ENCODE measurements at places on chromosomes 6 and 20.

- DNase-seq = no peak
Measured at GRCh38 chr6:14877758-14878157, 368.1 kb upstream of the JARID2 start.

DNA sequence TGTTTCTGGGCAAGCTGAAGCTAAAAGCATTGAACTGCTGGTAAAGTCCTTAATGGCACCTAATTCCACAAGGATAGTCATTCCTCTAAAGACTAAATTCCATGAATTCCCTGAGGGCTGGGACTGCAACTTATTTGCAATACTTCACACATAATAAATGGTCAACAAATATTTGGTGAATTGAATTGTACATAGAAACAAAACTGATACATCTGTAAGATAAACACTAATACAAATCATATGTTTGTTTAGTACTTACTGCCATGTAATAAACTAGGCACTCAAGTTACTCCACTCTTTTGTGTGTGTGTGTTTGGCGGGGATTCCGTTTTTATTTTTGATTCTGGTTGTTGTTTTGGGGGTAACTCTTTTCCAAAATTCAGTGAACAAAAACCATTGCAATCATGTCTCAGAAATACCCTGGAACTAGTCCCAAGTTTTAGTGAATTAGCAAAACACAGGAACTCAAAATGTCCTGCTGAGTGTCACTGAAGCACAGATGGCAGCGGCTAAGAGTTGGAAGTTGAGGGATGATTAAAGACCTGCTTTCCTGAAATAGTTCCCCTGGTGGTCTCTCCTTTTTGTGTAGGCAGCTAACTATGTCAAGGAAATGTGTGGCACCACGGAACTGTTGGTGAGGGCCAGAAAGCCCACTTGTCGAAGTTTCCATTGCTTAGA lies 74.8 kb upstream of the SNRPB2 start:
- DNase-seq = no peak

DNA sequence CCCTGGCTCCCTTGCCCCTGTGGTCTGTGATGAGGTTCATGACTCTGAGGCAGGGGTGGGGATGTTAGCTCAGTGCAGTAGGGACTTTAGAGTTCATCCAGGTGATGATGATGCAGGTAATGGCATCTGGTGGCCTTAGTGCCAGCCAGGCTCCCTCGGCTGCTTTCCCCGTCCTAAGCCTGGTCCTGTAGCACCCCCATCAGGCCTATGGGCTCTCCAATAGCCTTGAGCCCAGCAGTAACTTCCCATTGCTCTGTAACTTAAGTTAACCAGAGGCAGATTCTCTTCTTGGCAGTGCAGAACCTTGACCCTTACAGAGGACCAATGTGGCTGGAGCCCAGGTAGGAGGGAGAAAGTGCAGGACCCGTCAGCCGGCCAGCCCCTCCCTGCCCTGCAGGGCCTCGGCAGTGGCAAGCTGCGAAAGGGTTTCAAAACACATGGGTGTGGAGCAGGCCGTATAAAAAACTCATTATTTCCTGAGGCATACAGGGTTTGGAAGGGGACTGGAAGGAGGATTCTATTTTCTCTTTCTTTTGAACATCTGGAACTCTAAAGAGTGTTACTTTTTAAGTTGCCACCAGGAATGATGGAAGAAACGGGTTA lies 406.9 kb downstream of the CDH26 start:
- DNase-seq = no peak

GRCh38 chr6:55557146-55557545 lies 21.8 kb downstream of the HMGCLL1 start:
- no peak for DNase-seq

- DNase-seq = no peak
Measured at GRCh38 chr20:41355192-41355591, 11.4 kb downstream of the EMILIN3 start.

GRCh38 chr20:35582131-35582530 lies 33.5 kb upstream of the SPAG4 start:
- DNase-seq = no peak

DNA sequence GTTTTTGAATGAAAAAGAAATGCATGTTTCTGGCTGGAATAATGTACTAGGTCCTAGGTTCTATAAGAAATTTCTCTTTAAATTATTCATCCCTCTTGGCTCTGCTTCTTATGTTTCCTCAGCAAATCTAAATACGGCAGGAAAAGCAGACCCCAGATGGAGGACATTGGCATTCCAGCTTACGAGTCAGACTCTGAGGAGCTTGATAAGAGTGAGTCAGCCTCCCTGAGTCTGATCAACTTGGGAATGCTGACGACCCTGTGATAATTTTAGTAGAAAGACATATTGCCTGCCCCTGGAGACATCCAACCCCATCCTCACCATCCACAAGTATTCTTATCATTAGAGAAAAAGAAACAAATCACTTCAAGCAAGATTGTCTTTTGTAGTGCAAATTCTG lies 509.7 kb upstream of the MARCKS start:
- no peak for DNase-seq

GRCh38 chr6:70180183-70180900 lies 122.5 kb downstream of the COL9A1 start:
- DNase-seq = no peak

DNA sequence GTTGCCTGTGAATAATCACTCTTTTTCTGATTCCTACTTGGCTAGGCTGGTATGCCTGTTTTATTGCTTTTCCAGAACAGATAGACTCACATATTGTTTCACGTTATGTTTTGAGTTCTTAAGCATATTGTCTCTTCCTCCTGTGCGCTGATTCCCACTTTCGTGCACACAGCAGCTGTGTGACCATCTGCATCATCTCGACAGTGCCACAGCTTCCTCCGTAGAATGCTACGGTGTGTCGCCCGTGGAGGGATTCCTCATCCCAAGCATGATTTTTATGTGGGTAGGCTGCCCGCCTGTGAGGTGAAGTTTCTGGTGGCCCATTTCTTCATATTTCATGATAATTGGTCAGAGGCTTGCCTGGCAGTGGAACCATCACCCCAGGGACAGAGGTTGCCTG lies 31.8 kb downstream of the PLCB4 start:
- DNase-seq = no peak

DNA sequence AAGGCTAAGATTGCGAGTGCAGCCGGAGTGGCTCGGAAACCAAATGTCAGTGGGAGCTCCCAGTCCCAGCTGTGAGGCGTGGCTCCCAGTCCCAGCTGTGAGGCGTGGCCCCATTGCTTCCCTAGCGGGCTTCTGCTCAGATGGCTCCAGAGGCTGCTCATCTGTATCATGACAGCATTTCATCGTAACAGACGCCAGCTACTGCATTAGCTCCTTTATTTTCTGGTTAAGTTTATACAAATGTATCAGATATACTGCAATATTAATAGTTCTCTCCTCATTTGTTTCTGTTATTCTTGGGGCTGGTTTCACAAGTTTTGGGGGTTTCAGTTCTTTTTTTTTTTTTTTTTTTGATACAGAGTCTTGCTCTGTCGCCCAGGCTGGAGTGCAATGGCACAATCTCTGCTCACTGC lies 34.7 kb upstream of the TBXT start:
- DNase-seq = no peak

DNA sequence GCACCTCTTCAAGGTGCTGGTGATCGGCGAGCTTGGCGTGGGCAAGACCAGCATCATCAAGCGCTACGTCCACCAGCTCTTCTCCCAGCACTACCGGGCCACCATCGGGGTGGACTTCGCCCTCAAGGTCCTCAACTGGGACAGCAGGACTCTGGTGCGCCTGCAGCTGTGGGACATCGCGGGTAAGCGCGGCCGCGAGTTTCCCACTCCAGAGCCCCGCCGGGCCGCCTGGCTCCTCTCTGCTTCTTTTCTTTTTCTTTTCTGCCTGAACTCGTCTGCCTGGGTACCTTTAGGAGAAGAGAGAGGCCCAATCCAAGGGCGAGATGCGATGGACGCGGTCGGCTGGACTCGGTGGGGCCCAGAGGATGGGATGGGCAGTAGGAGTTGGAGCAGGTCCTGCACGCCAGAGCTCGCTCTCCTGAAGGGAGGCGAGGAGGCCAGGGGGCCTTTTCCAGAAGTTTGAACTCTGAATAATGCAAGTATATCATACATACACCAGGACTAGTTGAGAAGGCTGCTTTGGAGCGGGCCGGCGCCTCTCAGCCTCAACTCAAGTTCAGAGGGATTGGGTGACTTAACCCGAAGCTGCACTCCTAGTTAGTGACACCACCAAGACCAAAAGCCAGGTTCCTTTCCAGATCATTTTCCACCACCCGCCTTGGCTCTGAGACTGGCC lies 445 bp downstream of the RAB32 start:
- DNase-seq = peak; percentile 32

DNA sequence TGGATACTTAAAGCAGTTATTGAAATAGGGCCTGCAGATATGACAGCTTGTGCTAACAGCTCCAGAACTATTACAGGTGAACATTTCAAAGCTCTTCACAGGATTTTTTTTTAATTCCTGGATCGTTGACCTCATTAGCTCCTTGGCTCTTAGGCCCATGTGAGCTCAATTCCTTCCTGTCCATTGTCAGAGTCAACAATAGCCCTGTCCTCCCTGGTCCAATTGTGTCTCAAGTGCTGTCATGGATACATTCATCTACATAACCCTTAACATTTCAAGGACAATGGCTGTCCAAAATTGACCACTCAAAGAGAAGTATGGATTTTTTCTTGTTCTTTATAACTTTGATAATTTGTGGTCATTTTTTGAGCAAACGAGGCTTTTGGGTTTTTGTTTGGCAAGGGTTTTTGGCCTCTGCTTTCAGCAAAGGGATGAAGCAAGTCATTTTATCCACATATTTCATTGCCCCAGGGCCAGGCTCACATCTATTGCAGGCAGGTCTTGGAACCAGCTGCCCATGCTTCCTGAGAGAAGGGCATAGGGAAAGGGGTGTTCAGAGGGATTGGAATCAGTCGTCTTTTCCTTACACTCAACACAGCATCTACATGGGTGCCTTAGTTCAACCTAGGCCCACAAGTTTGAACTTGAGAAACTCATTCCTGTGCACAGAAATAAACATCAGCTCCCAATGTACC lies 282.1 kb downstream of the TPBG start:
- no peak for DNase-seq

GRCh38 chr6:148288541-148288940 lies 54.1 kb upstream of the SASH1 start:
- DNase-seq = no peak

DNA sequence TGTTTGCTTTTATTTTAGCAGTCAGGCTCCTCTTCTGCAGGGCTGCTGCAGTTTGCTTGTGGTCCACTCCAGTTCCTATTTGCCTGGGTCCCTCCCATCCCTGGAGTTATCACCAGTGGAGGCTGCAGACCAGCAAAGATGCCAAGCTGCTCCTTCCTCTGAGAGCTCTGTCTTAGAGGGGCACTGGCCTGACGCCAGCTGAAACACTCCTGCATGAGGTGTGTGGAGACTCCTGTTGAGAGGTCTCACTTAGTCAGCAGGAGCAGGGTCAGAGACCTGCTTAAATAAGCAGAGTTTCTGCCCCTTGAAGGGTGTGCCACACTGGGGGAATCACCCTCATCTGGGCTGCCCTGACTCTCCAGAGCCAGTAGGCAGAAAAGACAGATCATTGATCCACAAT lies 16.2 kb upstream of the WFDC8 start:
- DNase-seq = no peak

GRCh38 chr6:57072108-57072507 lies 17.9 kb upstream of the ZNF451 start:
- no peak for DNase-seq

GRCh38 chr6:90369651-90370050 lies 73.0 kb upstream of the BACH2 start:
- DNase-seq = no peak

DNA sequence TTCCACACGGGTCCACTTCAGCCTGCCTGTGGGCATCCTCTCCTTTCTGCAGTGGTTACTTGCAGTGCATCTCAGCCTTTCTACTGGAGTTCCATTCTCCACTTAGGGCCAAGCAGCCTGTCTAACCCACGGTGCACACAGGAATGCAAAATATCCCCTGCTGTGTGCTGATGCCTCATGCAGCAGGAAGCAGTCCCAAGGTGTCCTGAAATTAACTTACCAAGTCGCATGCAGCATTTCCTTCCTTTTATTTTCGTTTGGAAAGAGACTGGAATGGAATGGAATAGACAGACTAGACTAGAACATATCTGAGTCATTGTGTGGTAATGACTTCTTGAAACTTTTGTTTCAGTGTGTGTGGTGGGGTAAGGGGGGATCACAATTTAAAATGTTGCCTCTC lies 25.9 kb upstream of the FOXQ1 start:
- DNase-seq = peak; percentile 68

DNA sequence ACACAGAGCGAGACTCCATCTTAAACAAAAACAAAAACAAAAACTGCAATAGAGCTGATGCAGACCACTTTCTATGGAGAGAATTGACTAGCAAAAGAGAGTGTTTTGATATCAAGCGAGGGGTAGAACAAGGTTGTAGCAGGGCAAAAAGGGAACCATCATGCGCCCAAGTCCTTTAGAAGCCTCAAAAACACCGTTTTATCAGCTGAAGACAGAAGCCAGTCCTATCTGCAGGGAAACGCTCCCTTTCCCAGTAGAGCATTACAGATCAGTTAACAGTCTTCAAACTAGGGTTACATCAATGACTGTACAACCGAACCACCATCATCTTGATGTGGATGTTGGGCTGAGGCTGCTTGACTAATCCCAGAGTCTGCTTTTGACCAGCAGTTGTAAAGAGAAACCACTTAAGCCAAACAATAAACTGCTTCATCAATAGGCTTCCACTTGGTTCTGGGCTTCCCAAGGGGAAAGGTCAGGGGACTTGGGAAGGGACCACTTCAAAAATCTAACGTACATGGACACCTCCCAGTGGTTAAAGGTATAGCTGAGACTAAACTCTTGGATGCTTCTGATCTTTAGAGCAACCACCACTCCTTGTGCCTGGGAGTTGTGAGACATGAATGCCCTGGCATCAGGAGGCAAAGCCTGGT lies 59.6 kb upstream of the SPDEF start:
- no peak for DNase-seq

DNA sequence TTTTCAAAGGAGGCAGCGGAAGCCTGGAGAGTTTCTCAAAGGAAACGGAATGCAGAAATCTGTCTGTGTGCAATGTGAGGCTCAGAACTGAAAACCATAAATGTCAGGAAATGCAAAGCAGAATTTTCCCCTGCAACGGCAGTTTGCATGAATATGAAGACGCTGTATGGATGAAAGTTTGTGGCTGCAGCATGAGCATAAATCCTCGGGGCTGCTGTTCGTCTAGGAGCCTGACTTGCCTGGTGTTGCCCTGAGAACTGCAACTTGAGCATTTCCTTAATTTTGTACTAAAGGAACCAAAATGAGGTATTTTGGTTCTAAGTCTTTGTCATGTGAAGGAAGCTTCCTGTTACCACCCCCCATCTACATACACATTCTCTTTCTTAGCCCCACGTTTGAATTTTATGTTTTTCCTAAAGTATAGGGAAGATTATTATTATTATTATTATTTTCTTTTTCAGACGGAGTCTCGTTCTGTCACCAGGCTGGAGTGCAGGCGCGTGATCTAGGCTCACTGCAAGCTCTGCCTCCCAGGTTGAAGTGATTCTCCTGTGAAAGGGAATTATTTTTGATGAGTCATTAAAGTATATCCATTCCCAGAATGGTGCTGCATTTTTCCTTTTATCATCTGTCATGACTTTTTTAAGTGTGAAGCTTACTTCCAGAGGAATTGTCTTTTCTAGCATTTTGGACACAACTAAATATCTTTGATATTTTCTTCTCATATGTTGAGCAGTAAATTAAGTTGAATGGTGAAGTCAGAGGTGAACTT lies 33.1 kb downstream of the MTHFD1L start:
- DNase-seq = no peak

- no peak for DNase-seq
Measured at GRCh38 chr6:24788031-24788665, 10.6 kb downstream of the ARMH2 start.

Data from AG08396 (cell line).